ENCODE measurements at places on chromosomes 6 and 20.

GRCh38 chr6:88890394-88890793, 73.0 kb downstream of the RNGTT start:
- DNase-seq, result no peak

GRCh38 chr6:111692327-111693164, 86.9 kb upstream of the TRAF3IP2 start:
- no peak for DNase-seq

- no peak for DNase-seq
Measured at GRCh38 chr6:18343741-18344140, 43.4 kb upstream of the RNF144B start.

DNA sequence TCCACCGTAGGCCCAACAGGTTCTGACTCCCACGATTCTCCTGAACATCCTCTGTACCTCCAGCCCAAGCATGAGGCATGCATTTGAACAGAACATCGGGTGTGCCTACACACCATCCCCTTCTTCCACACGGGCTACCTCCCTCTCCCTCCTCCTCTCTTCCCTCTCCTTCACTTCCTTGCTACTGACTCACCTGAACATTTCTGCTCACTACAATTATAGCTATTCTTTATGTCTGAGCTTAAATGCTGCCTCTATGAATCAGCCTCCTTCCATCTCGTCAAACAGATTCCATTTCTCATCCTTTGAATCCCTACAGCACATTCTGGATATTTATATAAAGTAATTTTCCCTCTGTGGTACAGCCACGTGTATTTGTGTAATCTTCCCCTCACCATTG, 71.4 kb upstream of the MYLIP start:
- DNase-seq, result no peak

- DNase-seq, result no peak
Measured at GRCh38 chr6:11785774-11786579, 7.4 kb upstream of the ADTRP start.

DNA sequence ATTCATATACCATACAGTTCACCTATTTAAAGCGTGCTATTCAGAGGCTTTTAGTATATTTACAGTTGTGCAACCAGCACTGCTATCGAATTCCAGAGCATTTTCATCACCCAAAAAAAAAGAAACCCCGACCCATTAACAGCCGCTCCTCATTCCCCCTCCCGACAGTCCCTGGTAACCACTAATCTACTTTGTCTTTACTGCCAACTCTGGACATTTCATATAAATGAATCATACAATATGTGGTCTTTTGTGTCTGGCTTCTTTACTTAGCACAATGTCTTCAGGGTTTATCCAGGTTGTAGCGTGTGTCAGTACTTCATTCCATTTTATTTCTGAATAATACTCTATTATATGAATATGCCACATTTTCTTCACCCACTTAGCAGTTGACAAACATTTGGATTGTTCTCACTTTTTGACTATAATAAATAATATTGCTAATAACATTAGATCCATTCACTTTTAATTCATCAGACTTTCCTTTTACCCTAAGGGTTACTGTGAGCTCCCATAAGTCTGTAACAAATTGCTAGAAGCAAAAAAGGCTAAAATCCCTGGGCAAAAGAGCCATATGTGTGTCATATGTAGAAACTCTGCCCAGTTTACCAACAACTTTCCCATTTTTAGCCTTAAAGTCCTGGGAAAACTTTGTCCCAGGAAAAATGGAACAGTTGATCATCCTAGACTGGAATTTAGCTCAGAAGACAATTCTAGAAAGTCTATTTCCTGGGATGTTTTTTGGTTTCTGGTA, 23.2 kb upstream of the ROS1 start:
- no peak for DNase-seq

DNA sequence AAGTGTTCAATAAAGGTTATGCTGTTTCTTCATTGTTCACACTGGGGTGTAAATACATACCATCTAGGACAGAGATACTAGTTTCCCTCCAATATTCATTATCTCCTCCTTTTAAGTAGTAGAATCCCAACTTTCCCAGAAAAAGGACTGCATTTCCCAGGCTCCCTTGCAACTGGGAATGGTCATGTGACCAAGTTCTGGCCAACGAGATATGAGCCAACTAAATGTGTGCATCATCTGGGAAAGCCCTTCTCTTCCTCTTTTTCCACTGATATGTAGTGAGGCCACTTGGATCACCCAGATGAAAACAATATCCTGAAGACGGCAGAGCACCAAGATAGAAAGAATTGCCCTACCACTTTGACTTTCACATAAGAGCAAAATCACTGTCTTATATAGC, 97.9 kb upstream of the PTPRT start:
- no peak for DNase-seq

DNA sequence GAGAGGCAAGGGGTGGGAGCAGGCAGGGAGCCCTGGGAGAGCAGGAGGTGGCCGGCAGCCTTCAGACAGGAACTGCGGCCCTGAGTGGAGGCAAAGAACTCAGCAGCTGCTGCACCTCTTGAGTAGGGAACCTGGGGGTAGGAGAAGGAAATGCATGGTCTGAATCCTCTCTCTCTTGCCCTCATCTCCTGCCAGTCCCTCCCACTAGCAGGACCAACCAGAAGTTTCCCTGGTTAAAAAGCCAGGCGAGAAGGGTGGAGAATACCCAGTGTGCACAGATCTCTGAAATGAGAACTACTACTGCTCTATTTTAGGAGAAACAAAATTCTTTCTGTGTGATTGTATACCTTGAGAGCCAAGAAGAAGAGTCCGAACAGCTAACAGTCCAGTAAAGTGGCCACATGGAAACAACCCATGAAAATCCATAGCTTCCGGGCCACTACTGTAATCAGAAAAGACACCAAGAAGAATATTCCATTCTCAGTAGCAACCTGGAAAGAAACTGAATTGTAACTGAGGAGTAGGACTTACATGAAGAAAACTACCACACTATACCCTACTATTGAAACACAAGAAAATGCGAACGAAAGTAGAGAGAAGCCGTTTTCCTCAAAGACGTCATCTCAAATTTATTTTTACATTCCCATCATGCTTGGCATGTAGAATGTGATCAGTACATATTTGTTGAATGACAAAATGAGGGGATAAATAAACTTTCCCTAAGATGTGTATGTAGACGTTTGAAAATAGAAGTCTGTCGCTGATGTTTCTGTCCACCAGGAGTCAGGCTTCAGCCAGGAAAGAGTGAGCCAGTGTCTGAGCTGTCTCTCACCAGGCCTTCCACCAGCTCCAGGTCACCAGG, 25.6 kb downstream of the WRNIP1 start:
- no peak for DNase-seq

DNA sequence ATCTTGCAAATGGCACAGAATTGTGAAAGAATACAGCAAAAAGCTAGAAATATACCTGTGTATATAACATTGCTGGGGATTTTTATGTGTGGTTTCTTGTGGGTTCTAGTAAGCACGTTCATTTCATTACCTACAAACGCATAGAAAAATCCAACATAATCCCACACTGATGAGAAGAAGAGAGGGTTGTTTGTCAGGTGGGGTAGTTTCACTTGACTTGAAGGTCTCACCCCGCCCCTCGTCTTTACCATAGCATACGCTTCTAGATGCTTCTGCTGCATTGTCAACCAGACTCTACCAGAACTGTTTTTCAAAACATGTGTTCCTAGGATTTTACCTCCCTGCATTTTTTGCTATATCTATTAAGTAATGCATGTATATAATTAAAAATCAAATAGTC, 284.1 kb upstream of the TAB2 start:
- no peak for DNase-seq

Measured in GOT3 (cell line).